OCI-LY7 (cell line): ENCODE measurements at places on chromosomes 5 and 9.

- DNase-seq, result no peak
Measured at GRCh38 chr9:19378647-19379046, 1.4 kb downstream of the RPS6 start.

GRCh38 chr9:114634387-114634786 lies 23.2 kb downstream of the TEX53 start:
- DNase-seq, result no peak

- DNase-seq, result no peak
Measured at GRCh38 chr9:130426883-130427282, 17.9 kb upstream of the ASS1 start.

- DNase-seq, result no peak
Measured at GRCh38 chr5:67414712-67415111, 218.1 kb upstream of the CD180 start.

- no peak for DNase-seq
Measured at GRCh38 chr9:37007295-37007694, 26.8 kb downstream of the PAX5 start.

DNA sequence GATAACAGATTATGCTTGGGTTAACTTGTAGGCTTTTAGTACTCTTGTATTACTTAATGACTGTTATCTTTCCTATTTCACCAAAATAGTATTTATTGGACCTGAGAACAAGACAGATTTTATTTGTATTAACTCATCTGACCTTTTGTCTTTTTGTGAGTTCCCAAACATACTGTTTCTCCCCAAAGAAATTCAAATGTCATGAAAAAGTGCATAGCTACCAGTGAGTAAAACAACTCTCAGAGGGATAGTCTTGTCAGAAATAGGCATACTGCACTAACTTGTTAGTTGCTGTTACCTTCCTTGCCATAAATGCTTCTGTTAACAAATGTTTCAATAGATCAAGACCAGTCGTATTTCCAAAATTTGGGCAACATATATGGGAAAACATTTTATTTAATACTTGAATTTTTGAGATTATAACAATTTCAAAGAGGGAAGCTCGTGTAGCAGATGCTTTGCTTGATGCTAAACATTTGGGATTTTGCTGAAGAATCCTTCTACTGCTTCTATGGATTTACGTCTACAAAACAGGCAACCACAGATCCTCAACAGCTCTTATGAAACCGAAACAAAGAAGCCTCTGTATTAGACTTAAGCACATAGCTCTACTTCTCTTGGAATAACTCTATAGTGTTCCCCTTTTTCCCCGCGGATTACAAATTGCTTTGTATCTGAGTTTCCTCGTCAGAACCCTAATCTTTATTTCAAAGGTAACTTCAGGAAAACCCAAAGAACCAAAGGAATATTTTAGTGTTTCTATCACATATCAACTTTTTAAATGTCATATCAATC lies 248.8 kb downstream of the MCTP1 start:
- DNase-seq, result no peak

DNA sequence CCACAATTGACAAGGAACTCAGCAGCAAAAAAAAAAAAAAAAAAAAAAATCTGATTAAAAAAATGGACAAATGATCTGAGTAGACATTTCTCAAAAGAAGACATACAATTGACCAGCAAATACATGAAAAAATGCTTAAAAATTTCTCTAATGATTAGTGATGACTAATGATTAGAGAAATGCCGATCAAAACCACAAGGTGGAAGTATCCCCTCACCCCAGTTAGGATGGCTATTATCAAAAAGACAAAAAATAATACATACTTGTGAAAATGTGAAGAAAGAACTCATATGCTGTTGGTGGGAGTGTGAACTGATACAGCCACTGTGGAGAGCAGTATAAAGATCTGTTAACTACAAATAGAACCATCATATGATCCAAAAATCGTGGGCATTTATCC lies 245.3 kb downstream of the OSTF1 start:
- no peak for DNase-seq
